Stimulated activated CD8-positive, alpha-beta memory T cell treated with anti-CD3 and anti-CD28 coated beads, Interleukin-15, amount 100 ng/mL, for 1 hour (primary cell): ENCODE measurements at places on chromosomes 11 and 22.

DNA sequence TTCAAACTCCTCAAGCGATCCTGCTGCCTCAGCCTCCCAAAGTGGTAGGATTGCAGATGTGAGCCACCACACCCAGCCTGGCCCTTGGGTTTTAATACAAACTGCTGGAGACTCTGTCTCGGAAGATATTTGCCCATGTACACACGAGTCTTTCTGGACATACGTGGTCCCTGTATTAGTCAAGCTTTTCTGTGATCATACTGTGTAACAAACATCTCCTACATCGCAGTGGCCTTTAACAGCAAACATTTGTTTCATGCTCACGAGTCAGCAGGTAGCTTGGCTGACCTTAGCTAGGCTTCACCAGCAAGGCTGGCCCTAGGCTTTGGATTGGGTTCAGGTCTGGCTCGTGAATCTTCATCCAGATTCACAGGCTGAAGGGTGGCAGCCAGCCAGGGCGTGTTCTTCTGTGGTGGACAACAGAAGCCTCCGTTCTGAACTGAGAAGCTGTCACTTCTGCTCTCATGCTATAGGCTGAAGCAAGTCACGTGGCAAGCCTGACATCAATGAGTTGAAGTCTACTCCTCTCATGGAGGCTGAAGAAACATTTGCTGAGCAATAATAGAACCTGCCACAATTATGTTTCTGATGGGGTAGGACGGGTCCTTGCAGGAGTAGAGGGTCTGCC lies 8.8 kb downstream of the KIAA1671 start:
- no peak for DNase-seq

- no peak for DNase-seq
Observed at GRCh38 chr11:77287136-77287535, 14.3 kb downstream of the GDPD4 start.

- no peak for DNase-seq
Observed at GRCh38 chr11:47714554-47715081, 551 bp downstream of the AGBL2 start.

GRCh38 chr11:128764424-128765095 lies 70.7 kb downstream of the FLI1 start:
- DNase-seq: no peak

DNA sequence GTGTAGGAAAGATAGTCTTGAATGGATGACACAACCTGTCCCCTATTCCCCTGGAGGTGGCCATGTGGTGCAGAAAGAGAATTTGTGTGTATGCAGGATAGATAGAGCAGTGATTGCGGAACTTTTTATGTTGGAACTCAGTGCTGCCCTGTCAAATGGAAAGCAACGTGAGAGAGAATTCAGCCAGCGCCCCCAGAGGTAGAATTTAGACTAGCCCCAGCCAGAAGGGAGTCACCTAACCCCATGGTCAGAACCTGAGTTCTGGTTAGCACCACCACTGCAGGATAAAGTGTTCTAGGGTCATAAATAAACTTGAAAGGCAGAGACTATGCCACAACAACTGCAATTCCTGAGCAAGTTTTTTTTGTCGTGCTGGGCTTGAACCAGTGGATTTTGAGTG lies 152.9 kb upstream of the GRIA4 start:
- no peak for DNase-seq

DNA sequence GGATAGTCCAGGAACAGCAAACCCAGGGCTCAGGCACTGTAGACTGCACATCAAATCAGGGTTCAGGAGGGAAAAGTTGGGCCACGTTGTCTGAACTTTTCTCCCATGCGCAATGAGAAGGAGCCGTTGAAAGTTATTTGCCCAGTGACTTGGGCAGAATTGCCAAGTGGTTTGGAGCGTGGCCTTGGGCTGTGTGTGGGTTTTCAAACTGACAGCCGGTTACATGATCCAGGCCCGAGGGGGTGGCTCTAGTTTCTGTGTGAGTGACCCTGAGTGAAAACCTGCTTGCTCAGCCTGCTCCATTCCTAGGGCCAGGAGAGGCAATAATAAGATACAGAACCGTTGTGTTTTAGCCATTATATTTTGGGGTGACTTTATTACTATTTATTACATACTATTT lies 20.3 kb downstream of the MB start:
- DNase-seq: no peak

DNA sequence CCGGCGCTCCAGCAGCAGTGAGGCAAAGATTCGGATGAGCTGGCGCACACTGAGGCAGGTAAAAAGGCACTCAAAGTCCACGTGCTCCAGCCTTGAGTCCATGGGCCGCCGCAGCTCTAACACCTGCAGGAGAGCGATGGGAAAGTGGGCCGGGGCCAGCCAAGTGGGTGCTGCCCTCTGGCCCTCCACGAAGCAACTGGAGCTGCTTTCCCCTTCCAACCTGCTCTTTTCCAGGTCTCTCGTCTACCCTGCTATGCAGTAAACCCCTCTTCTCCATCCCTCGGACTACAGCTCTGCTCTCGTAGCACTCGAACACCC lies 20.0 kb downstream of the RPL27A start:
- no peak for DNase-seq

DNA sequence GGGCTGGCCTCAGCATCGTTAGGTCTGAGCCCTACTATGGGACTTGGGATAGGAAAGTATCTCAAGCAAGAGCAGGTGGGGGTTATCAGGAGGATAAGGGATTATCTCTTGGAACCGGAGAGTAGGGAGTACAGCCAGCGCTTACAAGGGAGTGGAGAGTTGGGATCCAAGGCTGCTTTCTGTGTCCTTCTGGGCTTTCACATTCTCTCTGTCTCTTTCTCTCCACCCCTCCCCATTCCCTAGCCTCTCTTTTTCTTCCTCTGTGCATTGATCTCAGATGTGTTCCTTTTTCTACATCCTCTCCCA lies 170.2 kb downstream of the BUD13 start:
- no peak for DNase-seq

DNA sequence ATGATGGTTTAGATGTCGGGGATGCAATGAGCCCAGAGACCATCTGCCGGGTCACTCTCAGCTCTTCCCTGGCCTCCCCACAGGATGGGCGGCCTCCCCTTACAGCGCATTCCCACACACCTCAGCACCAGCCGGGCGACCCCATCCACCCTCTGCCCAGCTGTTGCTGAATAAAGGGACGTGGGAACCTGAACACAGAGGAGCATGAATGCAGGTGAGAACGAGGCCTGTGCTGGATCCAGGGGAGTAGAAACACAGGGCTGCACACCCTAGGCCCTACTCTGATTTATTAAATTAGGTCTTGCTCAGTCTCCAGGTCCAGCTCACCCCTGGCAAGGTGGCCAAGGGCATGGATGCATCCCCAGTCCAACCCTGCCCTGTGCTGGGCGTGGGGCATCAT lies 180.5 kb downstream of the CTTN start:
- no peak for DNase-seq

DNA sequence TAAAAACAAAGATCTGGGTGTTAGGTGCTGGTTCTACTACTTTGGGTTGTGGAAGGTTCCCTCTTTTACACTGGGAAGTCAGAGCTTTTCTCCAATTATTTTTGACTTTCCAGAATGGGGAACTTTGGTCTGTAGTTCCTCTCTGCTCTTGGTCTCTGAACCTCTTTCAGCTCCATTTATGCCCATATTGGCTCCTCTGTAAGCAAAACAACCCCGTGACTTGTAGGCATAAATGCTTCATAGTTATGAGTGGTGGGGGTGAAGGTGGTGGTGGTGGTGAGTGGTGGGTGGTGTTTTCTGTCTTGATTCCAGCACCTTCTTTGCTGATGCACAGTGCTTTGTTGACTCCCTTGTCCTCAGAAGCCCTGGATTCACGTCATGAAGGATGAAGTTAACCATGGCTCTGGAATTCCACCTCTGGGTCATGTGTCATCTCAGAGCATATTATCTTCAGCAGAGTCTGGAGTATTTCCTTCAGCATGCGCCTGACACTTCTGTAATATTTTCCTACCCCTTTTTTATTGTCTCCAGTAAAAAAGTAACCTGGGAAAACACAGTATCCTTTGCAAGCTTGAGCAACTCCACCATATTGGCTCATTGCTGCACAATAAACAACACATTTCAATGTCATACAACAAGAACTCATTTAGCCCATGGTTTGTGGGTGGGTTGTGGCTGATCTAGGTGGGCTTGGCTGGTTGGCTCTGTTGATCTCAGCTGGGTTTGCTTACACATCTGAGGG lies 24.1 kb upstream of the GRK3 start:
- DNase-seq: no peak
